SW480 (cell line): ENCODE measurements at places on chromosomes 2 and 18.
A peak's percentile ranks its signal among the peaks of the same experiment; 100 is the strongest.

- DNase-seq = peak; percentile 34
These were observed 78.0 kb downstream of the TMEM182 start for GRCh38 chr2:102839668-102840388.

DNA sequence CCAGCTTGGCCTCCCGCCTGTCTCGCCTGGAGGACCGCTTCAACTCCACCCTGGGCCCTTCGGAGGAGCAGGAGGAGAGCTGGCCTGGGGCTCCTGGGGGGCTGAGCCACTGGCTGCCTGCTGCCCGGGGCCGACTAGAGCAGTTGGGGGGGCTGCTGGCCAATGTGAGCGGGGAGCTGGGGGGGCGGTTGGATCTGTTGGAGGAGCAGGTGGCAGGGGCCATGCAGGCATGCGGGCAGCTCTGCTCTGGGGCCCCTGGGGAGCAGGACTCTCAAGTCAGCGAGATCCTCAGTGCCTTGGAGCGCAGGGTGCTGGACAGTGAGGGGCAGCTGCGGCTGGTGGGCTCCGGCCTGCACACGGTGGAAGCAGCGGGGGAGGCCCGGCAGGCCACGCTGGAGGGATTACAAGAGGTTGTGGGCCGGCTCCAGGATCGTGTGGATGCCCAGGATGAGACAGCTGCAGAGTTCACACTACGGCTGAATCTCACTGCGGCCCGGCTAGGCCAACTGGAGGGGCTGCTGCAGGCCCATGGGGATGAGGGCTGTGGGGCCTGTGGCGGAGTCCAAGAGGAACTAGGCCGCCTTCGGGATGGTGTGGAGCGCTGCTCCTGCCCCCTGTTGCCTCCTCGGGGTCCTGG, 3.7 kb upstream of the KHK start:
- no peak for DNase-seq

DNA sequence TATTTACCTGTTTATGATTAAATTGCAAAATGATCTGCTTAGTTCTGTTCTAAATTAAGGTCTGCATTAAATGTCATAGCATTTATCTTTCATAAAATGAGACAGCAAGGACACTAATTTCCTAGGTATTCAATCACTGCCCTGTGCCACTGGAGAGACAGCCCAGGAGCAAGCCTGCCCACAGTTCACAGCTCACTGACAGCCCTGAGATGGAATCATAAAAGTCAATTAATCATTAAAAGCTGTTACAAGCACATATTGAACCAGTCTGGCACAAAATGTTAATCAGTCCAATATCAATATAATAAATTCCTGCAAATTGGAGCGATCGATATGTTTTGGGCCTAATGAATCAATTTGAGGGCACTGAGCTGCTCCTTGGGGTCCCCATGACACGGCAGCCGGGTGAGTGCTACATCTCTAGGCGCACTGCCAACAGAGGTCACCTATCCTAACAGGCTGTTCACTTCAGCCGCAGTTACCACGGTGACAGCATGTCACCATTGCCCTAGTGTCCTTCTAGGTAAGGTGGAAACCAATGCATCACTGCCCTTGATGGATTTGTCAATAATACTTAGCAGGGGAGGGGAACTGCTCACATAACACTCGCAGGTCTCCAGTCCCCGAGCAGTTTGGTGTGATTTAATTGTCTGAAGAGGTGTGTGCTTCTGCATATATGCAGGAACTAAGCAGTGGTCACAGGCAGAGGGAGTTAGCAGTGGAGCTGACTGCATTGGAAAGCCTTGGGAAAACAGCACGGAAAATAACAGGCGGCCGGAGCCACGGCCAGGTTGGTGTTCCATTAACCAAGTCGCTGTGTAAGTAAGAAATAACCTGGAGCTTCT, 47.3 kb downstream of the POU3F3 start:
- DNase-seq = no peak

DNA sequence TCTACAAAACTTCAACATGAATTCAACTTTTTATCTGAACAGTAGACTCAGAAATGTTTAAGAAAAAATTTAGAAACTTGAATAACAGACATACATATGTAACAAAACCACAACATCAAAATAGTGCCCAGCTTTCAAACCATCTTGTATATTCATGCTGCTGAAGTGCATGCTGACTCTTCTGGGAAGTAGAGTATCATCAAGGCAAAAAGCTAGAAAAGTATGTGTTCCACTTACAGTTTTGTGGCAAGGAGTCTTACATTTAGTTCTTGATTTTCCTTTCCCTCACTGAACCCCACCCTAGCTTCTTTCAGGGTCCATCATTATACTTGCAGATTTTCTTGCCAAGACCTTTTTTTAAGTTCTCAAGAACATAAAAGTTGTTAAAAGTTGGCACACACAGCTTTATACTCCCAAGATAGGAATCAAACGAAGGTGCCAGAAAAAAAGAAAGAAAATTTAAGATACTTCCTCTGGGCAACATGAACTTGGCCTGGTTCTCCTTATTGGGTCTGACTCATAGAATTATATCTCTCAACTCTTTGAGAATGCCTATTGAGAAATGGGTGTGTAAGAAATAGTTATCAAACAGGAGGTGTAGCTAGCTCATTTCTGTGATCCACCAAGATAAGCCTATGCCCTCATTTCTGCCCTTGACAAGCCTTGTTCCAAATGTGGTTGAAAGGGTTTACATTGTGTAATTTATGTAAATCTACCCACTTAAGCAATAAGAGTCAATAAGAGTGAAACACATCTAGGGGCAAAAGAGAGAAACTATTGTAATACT, 667.6 kb upstream of the ACVR2A start:
- DNase-seq = no peak

DNA sequence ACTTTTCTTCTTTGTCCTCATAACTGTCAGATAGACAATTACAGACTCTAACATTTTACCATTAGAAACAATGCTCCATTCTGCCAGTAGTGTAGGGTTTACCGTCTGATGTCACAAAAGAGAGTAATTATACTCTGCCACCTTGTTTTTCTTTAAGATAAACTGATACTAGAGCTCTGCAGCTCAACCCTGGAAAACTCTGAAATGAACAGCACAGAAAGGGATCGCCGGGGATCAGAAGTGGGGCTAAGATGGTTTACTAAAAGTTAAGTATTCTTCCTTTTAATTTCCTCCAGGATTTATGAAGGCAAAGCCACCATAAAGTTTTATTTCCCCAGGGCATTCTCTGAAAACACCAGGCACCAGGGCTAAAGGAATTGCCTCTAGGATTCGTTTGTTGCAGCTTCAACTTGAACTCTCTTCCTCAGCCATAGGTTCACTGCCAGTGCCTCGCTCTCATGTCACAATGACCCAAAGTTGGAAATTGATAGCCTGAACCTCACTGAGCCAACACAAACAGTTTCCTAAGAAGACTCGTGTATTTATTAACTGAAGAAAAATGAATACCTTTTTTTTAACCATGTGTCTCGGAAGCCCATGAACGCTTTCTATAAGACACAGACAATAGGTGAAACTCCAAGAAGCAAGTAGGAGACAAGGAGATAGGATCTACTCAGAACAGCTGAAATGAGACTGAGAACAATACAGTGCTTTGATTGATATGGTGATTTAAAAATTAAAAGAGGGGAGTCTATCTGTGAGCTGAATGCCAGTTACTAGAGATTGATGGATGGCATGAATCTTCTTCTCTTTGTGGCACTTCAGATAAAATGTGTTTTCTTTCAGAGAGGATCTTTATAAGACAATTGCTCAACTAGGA, 121.5 kb upstream of the SPATS2L start:
- DNase-seq = no peak

GRCh38 chr2:108189316-108189715, 50.5 kb upstream of the SULT1C3 start:
- no peak for DNase-seq

- no peak for DNase-seq
These were observed 1.5 kb downstream of the OSBPL1A start for GRCh38 chr18:24396082-24396633.

GRCh38 chr2:50833036-50833435, 198.9 kb downstream of the NRXN1 start:
- DNase-seq = no peak

DNA sequence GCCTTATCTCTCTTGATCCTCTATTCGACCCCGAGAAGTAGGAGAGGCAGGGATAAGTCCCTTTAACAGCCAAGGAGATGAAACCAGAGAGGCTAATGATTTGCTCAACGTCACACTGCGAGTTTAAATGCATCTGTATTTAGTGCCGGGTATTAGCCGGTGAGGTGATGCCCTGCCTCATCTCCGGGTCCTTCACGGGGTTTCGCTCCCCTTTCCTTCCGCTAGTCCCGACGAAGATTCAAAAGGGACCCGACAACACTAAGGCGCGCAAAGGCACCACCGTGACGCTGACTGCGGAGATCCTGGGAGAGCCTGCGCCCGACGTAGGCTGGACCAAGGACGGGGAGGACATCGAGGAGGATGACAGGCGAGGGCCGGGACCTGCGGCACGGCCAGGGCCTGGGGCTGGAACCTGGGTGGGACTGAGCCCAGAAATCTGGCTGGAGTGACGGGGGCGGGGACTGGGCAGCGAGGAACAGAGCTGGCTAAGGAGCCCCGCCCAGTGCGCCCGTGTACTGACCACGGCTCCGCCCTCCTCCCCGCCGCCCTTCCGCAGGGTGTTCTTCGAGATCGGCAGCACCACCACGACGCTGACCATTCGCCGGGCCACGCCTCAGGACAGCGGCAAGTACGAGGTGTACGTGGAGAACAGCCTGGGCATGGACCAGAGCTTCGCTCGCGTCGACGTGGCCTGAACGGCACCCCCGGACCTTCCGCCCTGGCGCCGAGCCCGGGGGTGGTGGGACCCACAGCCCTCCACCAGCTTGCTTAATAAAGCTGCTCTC, 1.0 kb upstream of the GMPPA start:
- peak; percentile 79 for DNase-seq

DNA sequence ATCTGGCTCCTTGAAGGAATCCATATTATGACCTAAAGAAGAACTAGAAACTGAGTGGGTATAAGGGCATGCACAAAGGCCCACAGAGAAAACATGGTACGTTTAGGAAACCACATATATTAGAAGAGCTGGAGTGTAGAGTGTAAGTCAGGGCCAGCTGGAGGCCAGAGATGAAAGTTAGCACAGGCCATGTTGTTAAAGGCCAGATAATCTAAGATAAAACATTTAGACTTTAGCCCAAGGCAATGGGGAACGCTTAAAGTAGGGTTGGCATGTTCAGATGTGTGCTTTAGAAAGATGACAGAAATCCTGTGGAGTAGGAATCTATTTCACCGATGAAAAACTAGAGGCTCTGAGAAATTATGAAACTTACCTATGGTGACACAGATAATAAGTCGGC, 229.1 kb upstream of the NRP2 start:
- DNase-seq = no peak

GRCh38 chr2:152183401-152184073, 8.0 kb upstream of the STAM2 start:
- DNase-seq = no peak

- DNase-seq = no peak
These were observed 503.6 kb downstream of the SPAG16 start for GRCh38 chr2:213787869-213788268.

DNA sequence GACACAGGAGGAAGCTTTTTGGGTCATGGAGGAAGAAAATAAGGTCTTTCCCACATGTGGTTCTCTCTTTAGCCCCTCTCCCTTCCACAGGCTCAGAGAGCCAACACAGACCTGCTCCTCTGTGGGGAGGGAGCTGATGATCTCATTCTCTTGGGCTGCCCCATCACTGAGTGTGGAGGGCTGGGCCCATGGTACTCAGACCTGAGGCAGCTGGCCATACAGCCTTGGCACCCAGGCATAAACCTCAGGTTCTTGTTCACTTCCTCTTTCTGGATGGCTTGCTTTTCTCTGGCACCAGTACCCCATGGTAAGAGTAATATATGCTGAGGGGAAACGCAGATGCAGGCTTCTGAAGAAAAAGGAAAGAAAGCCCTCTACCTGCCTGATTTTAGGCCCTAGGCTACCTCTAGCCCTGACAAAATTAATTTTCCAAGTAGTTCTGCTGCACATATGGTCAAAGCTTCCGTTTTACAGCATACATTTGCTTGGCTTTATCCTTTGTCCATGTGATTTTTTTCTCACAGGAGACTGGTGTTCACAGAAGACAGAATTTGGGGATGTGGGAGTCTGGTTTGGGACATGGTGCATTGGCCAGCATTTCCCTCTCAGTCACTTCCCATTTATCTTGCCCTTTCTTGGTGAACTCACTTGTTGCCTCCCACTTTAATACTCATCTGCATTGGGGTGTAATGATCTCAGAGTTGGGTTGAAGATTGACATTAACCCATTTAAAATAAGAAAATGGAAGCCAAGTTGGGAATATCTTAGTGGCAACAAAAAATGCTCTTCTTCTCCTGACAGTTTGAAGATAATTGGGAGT, 11.1 kb downstream of the DHRS9 start:
- DNase-seq = no peak
